WTC11 (cell line): ENCODE measurements at places on chromosomes 13 and 19.

DNA sequence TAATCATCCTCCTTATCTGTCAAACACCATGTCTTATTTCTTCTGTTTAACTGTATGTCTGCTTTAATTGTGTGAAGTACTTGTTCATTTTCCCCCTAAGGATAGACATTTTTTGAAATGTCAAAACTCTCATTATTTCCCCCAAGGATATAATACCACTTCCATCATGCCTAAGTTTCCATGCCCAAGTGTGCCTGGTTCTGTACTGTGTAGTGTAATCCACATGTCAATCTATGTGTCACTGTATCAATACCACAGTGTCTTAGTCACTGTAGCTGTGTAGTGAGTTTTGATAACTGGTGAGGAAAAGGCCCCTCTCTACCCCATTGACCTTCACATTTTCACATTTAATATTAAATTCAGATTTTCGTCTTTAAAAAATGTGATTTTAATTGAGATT is 1265.5 kb downstream of the PCDH9 start:
- no peaks in the 10 kb centered on the region for H3K27me3 ChIP-seq
- H3K4me3 ChIP-seq, result no peak overlapping the region
- no peak for DNase-seq
- H3K4me1 ChIP-seq, result no peaks in the 10 kb centered on the region
- no peak overlapping the region for H3K27ac ChIP-seq

- no peaks in the 10 kb centered on the region for H3K4me1 ChIP-seq
- H3K36me3 ChIP-seq, result no peaks in the 10 kb centered on the region
- no peak overlapping the region for H3K4me3 ChIP-seq
- H3K27ac ChIP-seq, result no peak overlapping the region
- H3K27me3 ChIP-seq, result no peaks in the 10 kb centered on the region; the same call in 1 of the 2 replicates
- DNase-seq, result no peak
These were observed 144.9 kb upstream of the ZNF507 start for GRCh38 chr19:32200312-32201038.

- H3K36me3 ChIP-seq, result peaks cover 48% of the 10 kb centered on the region
- DNase-seq, result no peak
- H3K4me3 ChIP-seq, result no peak overlapping the region
- H3K4me1 ChIP-seq, result no peaks in the 10 kb centered on the region
- no peak overlapping the region for H3K27ac ChIP-seq
- H3K27me3 ChIP-seq, result peaks cover 8% of the 10 kb centered on the region
These were observed 78.8 kb downstream of the ZNF726 start for GRCh38 chr19:23993440-23993839.

DNA sequence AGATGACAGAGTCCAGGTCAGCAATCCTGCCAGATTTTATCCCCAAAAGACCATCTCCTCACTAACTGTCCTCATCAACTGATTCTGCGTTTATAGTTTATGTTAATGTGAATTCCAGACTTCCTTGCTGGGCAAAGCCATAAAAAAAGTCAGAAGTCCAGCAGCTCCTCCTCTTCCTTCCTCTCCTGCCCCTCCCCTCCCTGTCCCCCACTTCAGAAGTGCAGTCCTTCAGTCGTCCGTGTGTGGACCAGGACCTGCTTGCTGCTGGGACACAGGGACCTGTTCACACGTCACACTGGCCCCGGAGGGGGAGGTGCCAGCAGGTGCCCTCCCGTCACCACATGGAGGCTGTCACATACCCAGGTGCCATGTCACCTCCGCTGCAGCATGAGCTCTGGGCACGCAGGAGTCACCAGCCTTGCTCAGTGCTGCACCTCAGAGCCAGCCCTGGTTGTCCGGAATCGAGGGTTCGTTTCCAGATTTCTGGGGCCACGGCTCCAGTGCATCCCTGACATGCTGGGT is 4.0 kb upstream of the MCF2L start:
- no peak overlapping the region for H3K27ac ChIP-seq
- peaks cover 8% of the 10 kb centered on the region for H3K27me3 ChIP-seq
- no peak overlapping the region for H3K4me3 ChIP-seq
- H3K36me3 ChIP-seq, result no peaks in the 10 kb centered on the region
- peaks cover 9% of the 10 kb centered on the region for H3K4me1 ChIP-seq

DNA sequence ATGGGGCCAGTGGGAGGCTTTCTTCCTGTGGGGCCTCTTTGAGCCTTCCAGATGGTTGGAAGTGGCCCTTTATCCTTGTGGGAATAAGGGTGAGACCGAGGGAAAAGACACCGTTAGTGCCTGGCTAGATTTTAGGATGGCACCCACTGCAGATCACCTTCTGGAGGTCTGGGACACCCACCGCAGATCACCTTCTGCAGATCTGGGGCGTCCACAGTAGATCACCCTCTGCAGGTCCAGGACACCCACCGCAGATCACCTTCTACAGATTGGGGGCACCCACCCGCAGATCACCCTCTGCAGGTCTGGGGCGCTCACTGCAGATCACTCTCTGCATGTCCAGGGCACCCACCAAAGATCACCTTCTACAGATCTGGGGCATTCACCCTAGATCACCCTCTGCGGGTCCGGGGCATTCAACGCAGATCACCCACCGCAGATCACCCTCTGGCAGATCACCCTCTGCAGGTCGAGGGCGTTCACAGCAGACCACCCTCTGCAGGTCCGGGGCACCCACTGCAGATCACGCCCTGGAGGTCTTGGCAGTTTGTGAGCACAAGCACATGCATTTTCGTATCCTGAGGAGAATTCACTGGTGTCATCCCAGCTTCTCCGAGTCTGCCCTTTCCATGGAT is 153.4 kb upstream of the TSHZ3 start:
- no peak for DNase-seq
- H3K36me3 ChIP-seq, result no peaks in the 10 kb centered on the region
- H3K27me3 ChIP-seq, result peaks cover 4% of the 10 kb centered on the region
- no peak overlapping the region for H3K4me3 ChIP-seq

DNA sequence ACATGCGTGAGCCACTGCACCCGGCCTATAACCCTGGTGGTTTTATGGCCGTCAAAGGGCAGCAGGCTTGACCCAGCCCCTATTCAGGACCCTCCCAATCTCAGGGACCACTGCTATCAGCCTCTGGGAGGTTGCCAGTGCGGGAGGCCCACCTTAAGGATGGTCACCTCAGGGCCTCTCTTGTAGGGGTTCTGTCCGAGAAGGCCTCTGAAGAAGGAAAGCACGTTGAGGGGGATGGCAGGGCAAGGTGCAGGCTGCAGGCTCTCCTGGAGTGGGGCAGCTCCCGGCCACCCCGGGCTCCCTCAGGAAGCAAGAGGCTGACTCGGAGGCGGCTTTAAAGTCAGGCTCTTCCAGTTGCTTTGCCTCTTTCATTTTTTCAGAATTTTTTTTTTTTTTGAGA is 6.0 kb upstream of the GRTP1 start:
- no peak for DNase-seq
- no peak overlapping the region for H3K4me3 ChIP-seq
- no peaks in the 10 kb centered on the region for H3K36me3 ChIP-seq
- peaks cover 7% of the 10 kb centered on the region; the same call in 1 of the 2 replicates for H3K27me3 ChIP-seq
- no peak overlapping the region for H3K27ac ChIP-seq
